ENCODE measurements at places on chromosomes 16 and 17.

GRCh38 chr17:27526604-27527002 lies 70.4 kb downstream of the KSR1 start:
- no peak for DNase-seq

DNA sequence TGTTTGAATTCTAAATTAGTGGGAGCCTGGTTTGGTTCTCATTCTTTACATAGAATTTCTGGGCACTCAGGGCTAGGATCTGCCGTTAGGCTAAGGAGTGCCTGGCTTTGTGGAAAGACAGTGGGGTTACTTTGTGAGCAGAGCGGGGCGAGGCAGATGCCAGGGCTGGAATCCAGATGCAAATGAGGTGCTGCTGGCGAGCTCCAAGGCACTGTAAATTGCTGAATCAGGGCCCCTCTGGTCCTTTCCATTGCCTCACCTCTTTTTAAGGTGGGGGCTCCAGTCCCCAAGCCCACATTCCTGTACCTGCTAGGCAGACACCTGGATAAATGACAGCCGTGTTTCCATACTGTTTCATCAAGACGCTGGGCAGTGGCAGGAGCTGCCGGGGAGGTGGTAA lies 33.8 kb downstream of the PIPOX start:
- DNase-seq: no peak

DNA sequence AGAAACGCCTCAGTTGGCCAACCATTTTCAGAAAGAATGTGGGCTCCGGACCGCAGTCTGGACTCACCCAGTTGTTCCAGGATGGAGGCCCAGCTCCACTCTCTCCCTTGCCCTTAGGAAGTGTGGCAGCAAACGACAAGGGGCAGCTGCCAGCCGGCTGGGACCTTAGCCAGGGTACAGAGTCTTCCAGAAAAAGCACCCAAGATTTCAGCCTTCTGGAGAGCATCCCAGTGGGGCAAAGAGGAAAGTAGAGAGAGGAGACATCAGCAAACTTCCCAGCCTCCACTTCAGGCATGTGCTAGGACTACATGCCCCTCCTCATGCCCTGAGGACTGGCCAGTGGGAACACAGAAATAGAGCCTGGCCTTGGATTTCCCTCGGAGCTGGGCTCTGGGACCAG lies 56.8 kb upstream of the SCNN1B start:
- DNase-seq: no peak

GRCh38 chr17:33142705-33143299 lies 150.3 kb downstream of the ASIC2 start:
- DNase-seq: no peak

DNA sequence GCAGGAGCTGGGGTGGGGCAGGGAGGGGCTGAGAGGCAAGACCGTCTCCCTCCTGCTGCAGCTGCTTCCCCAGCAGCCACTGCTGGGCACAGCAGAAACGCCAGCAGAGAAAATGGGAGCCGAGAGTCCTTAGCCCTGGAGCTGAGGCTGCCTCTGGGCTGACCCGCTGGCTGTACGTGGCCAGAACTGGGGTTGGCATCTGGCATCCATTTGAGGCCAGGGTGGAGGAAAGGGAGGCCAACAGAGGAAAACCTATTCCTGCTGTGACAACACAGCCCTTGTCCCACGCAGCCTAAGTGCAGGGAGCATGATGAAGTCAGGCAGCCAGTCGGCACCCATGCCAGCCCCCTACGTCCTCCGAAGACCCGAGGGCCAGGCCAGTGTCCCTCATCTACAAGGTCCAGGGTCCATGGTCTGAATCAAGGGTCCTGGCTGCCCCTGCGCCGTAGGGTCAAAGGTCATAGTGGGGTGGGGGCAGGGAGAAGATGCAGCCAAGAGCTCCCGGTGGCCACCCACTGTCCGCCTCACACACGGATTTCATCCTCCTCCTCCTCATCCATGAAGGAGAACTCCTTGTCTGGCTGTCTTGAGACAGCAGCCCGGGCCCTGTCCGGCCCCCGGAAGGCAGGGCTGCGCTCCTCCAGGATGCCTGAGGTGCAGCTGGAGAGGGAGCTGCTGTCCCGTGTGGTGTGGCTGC lies 23.4 kb upstream of the CPSF4L start:
- no peak for DNase-seq

- DNase-seq: peak; percentile 49
Observed at GRCh38 chr16:11783319-11784037, 13.6 kb downstream of the ZC3H7A start.

All from effector memory CD8-positive, alpha-beta T cell (primary cell).